ENCODE measurements at places on chromosomes 7 and 10.

DNA sequence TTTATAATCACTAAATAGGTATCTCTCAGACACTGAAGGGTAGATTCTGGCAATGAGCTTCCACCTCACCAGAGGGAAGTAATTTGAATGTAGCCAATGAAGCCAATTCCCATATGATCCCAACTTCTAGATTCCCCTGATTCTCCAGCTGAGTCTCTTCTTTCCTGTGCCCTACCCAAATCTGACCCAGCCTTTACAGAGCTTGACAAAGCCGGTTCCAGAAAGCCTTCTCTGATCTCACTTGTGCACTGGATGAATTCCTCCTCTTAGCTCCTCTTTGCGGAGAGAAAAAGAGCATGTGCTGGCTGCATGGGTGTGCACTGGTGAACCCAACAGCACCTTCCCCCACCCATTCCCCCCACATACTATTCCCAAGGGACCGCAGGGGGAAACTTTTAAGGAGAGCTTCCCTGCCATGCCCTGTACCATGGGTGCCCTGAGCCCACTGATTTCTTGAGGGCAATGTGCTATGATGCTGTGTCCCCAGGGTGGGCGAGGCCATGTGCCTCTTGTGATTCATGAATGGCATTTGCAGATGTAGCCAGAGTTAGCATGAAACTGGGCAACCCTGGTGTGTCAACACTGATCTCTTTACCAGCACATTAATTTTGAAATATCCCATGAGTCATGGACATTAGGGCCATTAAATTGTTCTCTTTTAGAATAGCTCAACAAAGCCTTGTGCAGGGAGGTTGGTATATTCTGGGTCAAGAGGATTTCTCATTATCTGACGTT is 50.4 kb upstream of the PLEKHA1 start:
- peak; percentile 4 for DNase-seq

DNA sequence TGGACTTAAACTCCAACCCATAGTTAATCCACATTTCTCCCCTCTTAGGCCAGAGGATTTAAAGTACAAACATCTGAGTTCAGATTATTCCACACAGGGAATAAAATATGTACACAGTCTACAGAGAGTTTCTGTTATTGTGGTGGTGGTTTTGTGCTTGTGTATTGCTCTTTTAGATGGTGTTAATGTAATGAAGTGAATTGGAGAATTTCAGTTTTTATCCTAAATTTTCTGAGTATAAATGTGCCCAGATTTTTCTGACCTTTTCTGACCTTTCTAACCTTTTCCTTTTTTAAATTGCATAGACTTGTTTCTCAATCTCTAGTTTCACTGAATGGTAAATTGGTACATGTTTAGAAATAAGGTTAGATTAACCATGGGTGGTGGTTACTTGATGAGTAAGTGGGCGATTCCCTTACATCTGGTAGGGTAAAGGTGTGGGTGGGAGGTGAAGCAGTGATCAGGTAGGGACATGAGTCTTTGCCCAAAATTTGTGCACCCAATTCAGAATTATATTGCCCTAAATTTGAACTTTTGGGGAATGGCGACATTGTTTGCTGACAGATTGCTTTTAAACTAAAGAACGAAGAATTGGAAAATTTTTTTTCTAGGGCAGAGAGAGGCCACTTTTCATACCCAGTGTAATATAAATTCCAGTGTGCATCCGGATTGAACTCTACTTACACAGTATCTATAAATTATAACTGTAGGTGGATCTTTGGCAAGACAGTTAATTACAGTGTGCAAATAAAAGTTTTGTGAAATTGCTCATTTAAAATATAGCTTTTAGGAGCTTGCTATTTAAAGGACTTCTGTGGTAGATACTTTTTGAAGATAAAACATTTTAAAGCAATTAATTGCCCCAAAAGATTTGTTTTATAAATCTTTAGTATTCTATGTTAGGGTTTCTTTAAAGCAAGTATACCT is 62.2 kb downstream of the ST7 start:
- DNase-seq: no peak

DNA sequence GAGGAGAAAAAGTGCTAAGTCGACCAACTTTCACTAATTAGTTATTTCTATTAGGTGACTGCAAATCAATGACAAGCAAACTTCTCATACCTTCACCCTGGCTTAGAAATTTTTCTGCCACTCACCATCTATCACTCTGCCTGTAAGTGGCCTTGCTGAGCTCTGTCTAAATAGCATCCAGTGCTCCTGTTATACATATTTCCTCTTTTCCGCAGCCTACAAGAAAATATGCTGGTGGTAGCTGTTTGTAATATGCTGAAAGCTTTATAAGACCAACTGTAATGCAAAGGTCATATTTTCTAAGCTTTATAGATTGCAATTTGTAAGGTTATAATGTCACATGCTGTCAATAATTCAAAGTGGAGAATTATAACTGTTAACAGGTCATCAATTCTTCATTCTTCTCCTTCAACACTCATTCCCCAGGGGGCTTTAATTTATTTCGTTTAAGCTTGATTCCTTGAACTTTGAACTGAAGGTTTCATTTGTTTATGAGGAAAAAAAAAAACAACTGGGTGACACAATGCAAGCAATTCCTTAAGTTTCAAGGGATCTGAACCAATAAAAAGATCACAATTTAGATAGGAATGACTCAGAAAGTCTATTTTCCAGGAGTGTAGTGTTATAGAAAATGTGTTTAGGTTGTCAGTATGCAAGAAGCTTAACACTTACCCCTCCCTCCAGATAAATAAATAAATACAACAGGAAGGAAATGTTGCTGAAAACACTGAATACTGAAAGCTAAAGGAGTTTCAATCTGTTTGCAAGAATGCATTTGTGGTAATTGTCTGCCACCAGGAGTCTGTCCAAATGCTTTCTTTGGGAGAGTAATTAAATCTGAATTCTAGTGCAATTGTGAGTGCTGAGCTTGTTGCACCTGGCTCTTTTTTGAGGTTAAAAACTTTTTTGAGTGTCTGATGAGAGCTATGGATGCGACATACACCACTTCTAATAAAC is 183.7 kb downstream of the SORCS1 start:
- no peak for DNase-seq

DNA sequence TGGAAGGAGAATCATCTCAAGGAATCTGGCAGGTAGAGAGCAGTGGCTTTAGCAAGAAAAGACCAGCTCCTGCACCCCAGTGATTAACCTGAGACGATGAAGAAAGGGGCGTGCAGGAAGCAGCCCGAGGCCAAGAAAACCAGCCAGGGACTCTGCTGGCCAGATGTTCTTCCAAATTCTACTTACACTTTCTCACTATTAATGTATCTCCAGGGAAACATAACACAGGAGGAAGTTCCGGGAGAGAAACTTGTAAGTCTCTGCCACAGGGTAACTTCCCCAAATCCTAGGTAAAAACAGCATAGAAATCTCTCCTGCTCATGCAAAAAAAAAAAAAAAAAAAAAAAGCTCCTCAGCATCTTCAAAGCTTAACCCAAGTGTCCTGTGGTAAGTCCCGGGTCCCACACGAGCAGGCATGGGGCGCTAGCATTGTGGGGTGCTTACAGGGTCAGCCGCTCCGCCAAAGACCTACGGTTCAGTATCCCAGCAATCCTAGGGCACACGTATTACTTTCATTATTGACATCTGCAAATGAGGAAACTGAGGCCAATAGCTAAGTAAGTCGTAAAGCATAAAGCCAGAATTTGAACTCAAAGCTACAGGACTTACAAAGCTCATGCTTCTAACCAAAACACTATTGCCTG is 97.2 kb upstream of the GNA12 start:
- no peak for DNase-seq

DNA sequence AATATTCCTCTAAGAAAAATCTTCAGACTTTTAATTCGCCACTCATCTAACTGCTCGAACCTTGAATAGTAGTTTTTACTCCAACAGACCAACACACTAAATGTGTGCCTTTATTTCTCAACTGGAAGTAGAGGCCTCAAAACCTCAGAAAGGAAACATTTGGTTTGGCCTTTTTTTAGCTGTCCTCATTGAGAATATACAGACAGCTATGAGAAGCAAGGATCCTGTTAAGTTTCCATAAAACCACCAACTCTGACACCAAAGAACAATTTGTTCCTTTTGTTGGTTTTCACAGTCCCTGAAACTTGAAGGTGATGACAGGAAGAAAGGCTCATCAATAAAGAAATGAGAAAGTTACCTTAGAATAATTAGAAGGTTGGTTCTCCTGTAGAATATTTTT is 199.2 kb upstream of the MEOX2 start:
- no peak for DNase-seq

GRCh38 chr7:92623544-92623943 is 33.4 kb upstream of the FAM133B start:
- DNase-seq: no peak

DNA sequence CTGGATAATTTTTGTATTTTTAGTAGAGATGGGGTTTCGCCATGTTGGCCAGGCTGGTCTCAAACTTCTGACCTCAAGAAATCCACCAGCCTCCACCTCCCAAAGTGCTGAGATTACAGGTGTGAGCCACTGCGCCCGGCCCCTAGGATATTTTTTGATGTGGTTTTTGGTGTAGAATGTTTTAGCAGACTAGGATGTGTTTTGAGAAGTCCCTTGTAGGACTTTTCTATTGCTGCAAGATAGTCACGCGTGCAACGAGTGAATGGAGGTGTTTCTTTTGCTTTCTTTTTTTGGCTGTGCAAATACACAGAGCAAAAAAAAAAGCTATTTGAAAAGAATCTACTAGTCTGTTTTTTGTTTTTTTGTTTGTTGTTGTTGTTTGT is 29.8 kb upstream of the KLF6 start:
- no peak for DNase-seq

DNA sequence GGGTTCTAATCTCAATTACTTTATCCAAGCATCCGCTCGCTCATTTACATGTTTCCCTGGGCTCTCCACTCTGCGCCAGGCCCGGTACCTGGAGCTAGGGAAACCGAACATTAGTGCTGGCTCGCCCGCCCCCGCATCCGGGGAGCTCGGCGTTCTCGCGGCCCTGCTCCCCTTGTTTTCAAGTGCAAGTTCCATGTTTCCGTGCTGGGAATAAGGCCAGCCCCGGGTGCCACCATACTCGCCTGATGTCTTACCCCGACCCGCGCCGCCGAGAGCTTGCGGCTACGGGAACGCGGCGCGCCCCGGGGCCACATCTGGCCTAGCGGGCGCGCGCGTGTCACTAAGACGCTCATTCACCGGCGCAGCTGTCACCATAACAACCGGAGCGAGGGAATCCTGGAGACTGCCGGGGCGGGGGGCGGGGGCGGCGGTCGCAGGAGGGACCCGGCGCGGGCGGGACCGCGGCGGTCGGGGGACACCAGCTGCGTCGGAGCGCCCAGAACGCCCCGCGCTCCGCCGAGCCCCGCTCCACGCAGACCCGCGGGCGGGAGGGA is at the start of gene NEURL1:
Gene NEURL1 (plus strand): TSS at position 344 of the 554 bp plus-strand sequence. CDS start 683 bp downstream, outside the sequence.
- peak; percentile 2 for DNase-seq
